Fibroblast of skin of left biceps (primary cell): ENCODE measurements at places on chromosomes 7 and 10.

GRCh38 chr7:16999541-17000267, 117.9 kb upstream of the AGR3 start:
- DNase-seq: no peak

GRCh38 chr10:112520914-112521313, 73.9 kb downstream of the VTI1A start:
- no peak for DNase-seq

DNA sequence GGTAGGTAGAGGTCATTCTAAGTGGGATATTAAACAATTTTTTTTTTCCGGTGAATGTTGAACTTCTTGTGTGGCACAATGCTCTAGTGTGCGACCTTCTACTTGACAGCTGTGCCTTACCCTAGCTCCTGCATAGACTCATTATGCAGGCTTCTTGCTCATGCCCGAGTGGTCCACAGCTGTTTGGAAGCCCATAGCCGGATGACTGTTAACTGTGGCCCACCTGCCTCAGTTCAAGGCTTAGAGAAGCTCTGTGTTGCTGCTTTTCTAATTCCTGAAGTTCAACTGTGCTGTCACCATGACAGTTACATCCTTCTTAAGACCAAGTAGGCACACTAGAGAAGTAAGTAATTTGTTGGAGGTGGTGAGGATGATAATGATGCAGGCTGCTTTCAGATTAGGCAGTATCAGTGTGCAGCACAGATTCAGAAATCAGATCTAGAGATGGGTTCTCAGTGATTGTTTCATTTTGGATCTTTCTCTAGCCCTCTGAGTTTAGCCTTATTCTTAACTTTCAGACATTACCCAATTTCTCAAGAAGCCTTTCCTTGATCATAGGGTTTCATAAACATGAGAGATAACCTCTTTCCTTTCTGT, 278.4 kb downstream of the PHF14 start:
- DNase-seq: no peak

DNA sequence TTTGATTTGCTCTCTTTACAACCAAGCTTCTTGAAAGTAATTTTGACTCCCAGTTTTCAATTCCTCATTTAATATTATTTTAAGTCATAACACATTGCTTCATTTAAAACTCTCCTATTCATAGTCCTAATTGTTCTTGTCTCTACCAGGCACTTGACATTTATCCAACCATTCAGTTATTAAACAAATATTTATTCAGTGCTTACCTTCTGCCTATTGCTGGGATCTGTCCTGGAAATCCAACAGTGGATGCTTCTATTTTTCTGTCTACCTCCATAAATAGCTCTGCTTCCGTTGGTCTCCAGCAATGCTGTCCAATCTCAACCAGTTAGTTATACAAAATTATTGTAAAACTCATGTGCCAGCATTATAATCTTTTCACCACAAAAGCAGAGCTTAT, 615.1 kb downstream of the ZWINT start:
- no peak for DNase-seq

DNA sequence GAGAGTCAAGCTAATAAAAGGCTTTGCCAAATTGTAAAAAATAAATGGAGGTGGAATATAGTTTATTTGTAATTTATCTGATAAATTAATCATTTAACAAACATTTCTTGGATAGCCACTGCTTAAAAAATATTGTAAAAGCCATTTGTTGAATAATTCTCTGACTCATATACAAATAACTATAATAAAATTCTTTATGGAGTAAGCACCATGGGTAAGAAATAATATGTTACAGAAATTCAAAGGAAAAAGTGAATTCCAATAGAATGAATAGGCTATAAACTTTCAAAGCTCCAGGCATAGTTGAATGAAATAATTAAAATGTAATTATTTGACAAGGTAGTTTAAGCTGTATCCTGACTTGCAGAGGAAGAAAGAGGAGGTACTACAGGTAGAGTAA, 291.4 kb upstream of the TMEM229A start:
- no peak for DNase-seq

GRCh38 chr10:112362833-112363232, 11.1 kb upstream of the ACSL5 start:
- no peak for DNase-seq

- DNase-seq: peak; percentile 67
Observed at GRCh38 chr10:30784524-30784896, 155.0 kb upstream of the LYZL2 start.

DNA sequence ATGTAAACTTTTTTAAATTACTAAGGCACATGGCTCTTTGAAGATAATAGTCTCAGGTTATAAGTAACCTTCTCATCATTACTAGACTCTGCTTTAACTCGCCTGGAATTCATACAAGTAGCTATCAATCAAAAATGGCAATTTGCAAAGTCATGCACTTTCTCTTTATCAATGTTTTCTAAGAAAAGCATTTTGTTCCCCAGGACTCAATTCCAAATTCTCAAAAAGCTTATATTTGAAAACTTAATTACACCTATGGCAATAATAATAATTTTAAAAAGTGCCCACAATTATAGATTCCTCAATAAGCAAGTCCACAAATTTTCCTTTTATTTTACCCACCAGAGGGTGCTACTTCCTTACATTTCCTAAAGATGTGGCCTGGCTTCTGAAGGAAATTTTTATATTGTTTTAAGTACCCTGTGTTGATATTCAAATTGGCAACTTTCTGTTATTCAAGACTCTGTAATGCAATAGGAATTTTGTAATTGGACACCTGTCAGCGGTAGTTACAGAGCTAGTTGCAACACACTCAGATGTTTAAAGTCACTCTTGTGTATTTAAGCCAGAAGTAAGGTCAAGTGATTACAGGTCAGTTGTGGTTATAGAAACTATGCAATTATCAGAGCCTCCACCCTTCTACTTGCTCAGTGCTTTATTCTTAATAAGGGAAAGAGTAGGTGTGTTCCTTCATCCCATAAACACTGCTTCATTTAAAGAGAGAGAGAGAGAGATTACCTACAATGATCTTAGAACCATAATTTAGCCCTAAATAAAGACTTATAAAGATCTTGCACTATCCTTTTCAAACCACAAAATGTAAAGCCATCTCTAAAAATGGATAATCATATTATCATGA, 47.1 kb upstream of the HYAL4 start:
- DNase-seq: peak; percentile 5

DNA sequence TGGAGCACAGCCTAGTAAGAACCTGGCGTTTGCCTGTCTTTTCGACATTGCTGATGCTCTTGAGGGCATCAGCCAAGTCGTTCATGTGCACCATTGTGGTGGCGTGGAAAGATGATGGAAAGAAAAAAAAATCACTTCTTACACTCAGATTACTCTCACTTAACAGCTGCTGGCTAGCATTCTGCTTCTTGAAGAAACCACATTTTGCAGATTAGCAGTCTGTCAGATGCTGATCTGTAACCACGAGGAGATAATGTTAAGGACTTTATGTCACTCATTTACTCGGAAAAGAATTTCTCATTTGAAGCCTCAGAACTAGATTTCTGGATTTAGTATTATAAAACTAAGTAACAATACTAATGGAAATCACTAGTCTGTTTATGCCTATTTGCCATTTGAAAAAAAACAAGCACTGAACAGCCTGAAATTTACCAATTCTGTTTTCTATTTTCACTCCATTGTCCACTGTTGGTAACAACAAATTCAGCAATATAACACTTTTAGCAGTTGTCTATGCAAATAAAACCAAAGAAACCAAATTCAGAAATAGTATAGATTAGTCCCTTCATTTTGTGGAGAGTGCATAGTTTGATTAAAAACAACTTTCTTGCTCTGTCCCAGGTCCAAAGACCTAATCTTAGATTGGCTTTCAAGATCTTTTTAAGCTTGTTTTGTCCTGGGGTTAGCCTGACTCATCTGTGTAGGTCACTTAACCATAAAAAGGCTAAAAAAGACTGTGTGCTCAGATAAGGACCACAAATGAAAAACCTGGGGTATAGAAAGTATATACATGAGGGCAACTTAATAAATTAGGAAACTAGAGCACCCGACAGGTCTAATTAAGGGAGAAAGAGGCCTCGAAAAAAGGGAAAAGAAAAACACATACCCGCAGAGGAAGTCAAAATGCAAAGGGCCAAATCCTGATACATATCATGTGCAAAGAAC, 67.5 kb downstream of the NT5C2 start:
- no peak for DNase-seq
